Stimulated activated CD4-positive, alpha-beta T cell treated with anti-CD3 and anti-CD28 coated beads, Interleukin-2, amount 100 ng/mL, for 24 hours (primary cell): ENCODE measurements at places on chromosomes 6 and 20.
A peak's percentile ranks its signal among the peaks of the same experiment; 100 is the strongest.

DNA sequence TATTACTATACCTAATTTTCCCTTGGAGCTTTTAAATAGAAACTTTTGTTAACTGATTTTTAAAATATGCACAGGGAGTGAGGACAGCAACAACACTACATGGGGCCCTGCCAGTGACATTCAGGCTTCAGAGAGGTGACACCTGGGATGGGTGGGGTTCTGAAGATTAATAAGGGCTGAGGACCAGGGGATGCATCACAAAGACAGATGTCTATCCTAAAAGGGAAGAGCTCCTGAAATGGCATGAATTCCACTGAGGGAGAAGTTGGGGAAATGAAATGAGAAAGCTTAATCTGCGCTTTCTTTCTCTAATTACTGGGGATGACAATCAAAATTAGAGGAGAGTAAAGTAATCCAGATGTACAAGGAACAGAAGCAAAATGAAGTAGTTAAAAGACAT is 162.8 kb downstream of the BTBD9 start:
- no peak for DNase-seq

DNA sequence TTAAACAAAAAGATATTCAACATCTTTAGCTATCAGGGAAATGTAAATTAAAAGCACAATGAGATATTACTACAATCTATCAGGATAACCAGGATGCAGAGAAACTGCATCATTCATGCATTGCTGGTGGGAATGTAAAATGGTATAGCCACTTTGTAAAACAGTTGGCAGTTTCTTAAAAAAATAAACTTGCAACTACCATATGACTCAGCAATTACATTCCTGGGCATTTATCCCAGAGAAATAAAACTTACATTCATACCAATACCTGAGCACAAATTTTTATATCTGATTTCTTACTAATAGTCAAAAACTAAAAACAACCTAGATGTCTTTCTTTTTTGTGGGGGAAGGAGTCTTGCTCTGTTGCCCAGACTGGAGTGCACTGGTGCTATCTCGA is 190.3 kb upstream of the TAB2 start:
- DNase-seq: no peak

DNA sequence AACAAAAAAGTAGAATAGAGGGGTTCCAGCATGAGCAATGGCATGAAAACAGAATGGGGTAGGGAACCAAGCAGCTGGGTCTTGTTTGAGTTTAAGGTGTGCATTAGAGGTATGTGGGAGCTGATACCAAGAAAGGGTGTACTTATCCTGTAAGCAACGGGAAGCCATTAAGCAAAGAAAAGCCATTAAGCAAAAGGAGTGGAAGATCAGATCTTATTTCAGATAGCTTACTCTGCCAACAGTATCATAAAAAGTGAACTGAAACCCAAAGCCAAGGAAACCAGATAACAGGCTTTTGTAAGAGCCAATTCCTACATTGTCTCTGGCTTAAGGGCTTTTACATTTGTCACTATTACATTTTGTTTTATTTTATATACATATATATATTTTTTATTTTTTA is 21.3 kb upstream of the BEND6 start:
- no peak for DNase-seq

DNA sequence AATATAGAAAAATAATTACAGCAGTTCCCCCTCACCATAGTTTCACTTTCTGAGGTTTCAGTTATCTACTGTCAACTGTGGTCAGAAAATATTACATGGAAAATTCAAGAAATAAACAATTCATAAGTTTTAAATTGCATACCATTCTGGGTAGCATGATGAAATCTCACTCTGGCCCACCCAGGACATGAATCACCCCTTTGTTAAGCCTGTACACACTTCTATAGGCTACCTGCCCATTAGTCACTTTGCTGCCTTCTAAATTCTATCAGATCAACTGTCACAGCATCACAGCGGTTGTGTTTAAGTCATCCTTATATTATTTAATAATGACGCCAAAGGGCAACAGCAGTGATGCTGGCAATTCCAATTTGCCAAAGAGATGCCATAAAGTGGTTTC is 140.3 kb upstream of the RUNX2 start:
- DNase-seq: no peak

- DNase-seq: no peak
These were observed 570.0 kb downstream of the MMUT start for GRCh38 chr6:48893048-48893447.

GRCh38 chr20:44097521-44098255 is 89.3 kb downstream of the JPH2 start:
- DNase-seq: no peak

DNA sequence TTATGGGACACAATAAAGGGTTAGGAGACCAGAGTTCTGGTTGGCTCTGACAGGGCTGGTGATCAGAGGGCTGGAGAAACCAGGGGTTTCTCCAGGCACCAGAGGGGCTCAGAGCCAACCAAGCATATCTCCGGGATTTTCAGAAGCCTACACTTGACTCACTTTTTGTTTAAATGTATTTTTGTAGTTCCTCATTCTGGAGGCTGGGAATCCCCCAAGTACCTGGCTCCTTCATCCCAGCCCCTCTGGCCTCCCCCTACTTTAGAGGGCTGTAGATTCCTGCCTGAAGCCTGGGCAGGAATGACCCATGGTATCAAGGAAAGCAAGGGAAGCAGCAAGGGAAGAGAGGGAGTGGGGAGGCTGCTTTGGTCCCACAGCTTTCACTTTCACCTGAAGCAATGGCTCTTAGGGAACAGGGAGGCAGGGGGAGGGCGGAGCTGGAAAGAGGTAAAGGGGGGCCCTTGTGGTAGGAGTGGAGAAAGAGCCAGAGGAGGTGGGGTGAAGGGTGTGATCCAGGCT is 973 bp downstream of the CD40 start:
- DNase-seq: no peak

DNA sequence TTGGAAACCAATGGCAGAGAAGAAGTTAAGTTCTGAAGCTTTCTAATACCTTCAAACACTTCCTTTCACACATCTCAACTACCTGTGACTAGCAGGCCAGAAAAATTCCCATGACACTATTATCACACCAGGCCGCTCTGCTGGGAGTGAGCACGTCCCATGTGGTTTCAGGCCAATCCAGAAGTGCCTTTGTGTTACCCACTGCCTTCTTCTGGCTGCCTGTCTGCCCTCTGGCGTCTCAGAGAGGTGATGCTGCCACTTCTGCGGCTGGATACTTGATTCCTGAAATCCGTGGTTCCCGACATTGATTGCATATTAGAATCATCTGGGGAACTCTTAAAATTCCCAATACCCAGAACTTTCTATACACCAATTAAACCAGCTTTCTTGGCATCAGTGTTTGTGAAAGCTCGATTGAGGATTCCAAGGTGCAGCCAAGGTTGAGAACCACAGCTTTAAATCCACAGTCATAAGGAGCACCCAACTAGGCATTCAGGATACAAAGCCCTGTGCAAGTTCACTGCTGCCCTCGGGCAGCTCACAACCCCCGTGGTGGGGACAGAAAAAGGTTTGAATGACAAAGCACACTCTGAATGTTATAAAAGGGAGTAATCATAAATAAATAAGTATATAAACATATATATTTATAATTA is 65.6 kb downstream of the STMND1 start:
- no peak for DNase-seq

GRCh38 chr6:109527989-109528388 is 45.0 kb upstream of the ZBTB24 start:
- no peak for DNase-seq

GRCh38 chr6:167093922-167094432 is 28.9 kb upstream of the CCR6 start:
- DNase-seq: peak; percentile 61

DNA sequence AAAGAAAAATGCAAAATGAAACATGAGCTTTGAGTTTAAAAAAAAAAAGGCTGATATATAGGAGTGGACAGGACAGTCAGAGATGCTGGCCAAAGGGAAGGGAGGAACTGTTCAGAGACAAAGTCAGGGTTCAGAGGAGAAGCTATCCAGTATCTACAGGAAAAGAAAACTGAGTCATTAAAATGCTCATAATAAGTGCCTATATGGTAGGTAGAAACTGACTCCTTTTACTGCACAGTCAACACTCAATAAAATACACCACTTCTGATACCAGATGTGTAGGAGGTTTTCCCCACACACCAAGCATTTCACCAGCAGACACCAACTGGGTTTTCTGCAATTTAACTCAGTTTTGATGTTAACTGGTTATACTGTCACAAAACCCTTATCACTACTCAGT is 32.9 kb downstream of the FRK start:
- DNase-seq: no peak

DNA sequence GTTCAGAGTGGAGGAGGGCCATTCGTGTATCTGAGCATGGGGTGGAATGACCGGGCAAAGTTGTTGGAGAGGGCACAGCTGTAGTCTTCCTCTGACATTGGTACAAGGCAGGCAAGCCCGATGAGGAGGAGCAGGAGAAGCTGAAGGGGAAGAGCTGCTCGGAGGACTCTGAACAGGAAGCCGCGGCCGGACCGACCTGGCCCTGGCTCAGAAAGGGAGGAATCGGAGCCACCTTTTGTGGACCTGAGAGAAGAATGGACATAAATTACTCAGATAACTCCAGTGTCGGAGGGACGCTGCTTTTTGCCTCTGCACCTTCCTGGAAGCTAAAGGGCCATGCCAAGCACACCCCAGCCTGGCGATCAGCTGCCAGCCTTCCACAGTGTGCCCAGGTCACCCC is 315.0 kb downstream of the ESR1 start:
- no peak for DNase-seq

- no peak for DNase-seq
These were observed 227.6 kb downstream of the ANKRD60 start for GRCh38 chr20:58000861-58001260.

DNA sequence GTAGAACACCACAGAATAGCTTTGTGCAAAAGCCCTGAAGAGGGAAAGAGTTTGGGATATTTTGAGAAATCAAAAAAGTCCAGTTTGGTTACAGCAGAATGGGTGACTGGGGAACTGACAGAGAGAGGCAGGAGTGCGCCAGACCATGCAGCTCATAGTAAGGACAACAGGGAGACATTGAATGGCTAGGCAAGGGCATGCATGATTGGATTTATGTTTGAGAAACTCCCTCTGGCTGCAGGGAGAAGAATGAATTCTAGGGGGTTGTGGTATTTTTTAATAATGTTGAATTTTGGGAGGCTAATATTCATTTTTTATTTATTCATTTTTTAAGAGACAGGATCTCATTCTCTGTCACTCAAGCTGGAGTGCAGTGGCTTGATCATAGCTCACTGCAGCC is 49.9 kb downstream of the TGM2 start:
- DNase-seq: no peak

GRCh38 chr6:21953831-21954801 is 342.7 kb downstream of the PRL start:
- DNase-seq: no peak

DNA sequence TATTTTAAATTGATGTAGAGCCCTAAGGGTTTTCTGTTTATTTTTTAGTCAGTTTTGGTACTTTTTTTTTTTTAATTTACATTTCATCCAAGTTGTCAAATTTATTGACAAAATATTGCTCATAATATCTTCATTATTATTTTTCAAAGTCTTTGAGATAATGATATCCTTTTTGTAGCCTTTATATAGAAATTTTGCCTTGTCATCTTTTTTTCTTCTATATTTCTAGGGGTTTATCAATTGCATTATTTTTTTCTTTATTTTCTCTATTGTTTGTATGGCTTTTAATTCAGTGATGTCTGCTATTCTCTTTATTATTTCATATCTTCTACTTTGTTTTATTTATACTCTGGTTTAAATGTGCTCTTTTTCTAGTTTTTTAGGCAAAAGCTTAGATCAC is 863.0 kb upstream of the GJE1 start:
- DNase-seq: no peak

DNA sequence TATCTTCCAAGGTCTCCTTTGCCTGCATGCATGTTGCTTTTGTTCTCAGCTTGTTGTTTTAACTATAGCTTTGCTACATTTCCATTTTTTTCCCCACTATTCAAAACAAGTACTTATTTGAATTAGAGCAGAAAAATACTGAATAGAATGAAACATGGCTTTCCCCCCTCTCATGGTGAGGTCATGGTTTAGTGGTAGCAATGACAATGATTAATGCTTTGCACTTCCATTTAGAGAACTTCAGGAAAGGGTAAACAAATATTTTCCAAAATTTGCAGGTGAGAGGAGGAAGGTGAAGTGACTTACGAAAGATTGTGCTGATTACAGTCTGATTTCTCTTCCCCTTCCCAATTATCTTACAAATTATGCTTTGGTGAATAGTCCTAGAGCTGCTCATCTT is 47.8 kb upstream of the TRAF3IP2 start:
- no peak for DNase-seq

DNA sequence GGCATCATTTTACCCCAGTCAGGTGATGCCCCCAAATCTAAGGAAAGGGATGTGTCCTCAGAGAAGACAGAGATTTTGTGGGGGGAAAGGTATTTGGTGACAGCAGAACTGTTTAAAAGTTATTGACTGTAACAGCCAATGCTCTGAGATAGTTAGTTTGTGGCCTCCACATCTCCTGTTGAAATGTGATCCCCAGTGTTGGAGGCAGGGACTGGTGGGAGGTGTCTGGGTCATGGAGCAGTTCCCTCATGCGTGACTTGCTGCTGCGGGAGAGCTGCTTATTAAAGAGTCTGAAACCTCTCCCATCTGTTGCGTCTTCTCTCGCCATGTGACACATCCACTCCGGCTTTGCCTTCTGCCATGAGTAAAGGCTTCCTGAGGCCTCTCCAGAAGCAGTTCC is 282.8 kb upstream of the FOXQ1 start:
- no peak for DNase-seq

GRCh38 chr20:44109951-44110361 is 77.0 kb downstream of the JPH2 start:
- DNase-seq: no peak

DNA sequence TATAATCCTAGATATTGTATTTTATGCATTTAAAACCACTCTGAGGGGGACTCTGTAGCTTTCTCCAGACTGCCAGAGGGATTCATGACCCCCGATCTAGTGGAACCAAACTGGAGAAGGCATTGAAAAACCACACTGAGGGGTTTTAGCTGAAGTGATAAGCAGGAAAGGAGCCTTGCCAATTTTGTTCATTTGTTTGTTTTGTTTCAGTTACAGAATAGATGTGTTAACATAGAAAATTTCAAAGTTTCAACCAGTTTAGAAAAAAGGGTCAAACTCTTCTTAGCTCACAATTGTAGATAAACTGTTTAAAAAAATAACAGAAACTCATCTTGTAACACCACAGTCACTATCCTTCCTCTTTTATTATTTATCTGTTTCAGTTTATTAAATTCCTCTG is 19.8 kb downstream of the TAB2 start:
- DNase-seq: no peak

DNA sequence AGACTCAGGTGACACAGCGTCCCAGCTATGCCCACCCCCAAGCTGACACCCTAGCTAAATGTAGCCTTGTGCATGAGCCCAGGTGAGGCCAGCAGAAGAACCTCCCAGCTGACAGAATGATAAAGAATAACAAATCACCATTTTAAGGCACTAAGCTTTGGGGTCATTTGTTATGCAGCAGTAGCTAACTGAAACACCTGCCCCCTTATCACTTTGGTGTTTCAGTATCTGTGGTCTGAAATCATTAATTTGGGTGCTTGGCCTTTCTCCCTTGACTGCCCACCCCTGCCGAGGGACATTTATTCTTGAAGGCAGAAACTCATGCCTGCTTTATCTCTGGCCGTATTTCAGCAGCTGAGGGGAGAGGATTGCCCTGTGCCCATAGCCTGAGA is 30.0 kb downstream of the DACT2 start:
- no peak for DNase-seq
